ENCODE measurements at places on chromosomes 11 and 22. TPM values are rescaled to one million over a fixed set of nuclear protein-coding genes. Genes with fewer than 3 reads are reported as not detected.

DNA sequence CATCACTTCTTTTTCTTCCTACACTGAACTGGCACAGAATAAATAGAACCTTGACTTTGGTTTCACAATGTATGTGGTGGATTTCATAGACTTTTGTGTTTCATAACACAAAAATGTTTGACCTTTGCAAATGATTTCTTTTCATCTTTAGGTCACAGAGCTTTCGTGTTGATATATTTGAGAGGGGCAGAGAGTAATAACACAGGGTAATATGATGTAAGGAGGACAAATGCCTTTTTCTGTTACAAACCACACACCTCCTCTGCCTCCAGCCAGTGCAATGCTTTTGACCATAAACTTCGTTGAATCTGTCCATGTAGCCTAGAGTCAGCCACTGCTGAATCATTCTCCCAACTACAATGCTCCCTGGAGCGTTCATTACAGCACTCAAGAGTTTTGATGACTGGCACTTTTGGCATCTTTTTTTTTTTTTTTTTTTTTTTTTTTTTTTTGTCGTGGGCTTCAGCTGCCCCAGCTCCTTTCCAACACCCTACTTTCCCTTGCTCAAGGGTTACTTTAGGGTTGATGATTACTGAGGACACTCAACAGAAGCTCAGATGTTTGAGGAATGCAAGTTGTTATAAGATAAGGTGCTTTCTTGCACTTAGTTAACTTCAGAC, 11.4 kb upstream of the CAT start:
- DNase-seq = no peak

GRCh38 chr11:235180-235579, 962 bp downstream of the SIRT3 start:
- peak; percentile 33 for DNase-seq

- no peak for DNase-seq
Measured at GRCh38 chr11:104130161-104130560, 33.8 kb downstream of the PDGFD start.

GRCh38 chr11:126282736-126283591, at the start of gene TIRAP:
Gene TIRAP, plus strand, starts transcription at chr11:126283093. Its CDS starts 7,802 bp downstream, at chr11:126290895.
- peak; percentile 84 for DNase-seq

- no peak for DNase-seq
Measured at GRCh38 chr11:92410526-92410925, 185.9 kb downstream of the FAT3 start.

DNA sequence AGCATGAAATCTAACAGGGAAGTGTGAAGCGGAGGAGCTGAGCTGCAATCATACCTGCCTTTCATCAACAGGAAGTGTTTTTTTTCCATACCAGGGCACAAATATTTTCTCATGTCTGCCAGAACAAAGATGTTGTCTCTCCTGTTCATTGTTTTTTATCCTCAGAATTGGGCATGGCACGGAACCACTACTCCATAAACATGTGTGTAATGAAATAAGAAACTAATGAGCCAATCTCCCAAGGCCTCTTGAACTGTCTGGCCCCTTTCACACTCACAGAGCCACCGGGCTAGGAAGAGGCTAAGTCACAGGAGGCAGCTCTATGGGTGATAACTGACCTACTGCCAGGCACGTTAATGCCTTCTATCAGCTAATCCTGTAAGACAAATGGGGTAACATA, 124.4 kb downstream of the ETS1 start:
- peak; percentile 70 for DNase-seq

GRCh38 chr11:70378506-70379134, 19.7 kb upstream of the CTTN start:
- DNase-seq = no peak

DNA sequence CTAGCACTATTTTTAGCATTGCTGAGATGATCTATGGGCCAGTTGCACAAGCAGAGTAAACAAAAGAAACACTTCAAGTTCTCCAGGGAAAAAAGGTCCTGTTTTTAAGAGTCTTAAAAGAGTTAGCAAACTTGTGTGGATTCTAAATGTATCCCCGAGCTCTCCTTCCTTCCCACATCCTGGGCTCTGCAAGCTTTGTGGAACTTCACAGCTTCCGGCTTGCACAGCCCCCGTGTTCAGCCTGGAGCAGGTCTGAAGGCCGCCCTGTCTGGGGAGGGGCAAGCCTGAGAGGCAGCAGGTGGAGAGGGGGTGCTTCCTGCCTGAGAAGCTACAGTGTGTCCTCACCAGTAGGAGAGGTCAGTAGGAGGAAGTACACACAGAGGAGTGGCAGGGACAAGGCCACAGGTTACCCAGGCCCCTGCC, 35.1 kb upstream of the SUSD2 start:
- peak; percentile 80 for DNase-seq

DNA sequence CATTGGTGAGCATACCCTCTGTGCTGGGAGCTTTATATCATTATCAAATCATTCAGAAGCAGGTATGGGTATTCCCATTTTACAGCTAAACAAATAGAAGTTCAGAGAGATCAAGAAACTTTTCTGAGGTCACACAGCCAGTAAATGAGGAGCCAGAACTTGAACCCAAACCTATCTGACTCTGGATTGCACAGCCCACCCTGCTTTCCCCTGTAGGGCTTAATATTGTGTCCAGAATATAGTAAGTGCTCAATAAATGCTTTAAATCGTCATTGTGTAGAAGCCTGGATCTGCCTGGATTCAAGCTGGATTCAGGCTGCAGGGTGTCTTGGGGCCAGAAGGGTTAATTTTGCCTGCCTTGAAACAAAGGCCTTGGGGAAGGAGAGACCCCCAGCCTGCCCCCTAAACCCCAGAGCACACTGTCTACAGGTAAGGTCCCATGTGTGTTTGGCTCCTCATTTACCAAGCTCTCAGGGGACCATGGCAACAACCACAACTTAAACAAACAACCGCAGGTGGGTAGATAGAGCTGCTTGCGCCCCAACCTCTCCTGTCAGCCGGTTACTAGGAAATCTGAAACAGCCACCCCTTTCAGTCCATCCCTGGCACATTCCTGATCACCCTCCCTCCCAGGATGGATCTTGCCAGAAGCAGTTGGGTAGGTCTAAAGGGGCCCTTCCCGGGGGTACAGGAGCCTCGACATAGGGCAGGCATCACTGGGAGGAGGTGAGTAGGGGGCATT, 3.0 kb upstream of the SEC14L3 start:
- no peak for DNase-seq

- DNase-seq = no peak
Measured at GRCh38 chr11:45692808-45693453, 27.5 kb upstream of the CHST1 start.

DNA sequence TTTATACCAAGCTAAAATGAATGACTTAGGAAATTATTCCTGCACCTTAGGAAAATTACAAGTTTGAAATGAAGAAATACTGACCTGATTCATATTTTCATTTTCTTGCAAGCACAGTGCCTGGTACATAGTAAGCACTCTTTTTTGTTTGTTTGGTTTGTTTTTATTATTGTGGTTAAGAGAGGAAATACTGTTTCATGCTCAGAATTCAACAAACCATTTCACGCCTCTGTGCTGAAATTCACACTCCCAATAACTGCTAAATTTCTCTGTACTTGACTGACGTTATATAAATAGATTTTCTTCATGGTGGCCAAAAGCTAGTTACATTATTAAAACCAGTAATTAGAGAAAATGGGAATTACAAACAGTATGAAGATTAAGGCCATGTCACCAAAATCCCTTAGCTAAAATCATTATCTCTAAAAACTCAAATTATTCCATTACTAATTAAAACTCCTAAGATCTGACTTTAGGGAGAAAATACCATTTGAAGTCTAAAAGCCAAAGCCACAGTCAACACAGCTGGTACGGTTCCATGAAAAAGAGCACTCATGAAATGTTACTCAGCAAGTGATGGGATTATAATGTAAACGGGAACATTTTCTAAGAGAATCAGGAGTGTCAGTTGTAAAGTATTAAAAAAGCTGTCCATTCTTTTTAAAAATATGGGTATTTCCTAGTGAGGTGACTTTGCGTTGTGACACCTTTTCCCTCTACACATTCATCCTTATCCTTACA, 77.8 kb upstream of the DDI1 start:
- DNase-seq = no peak

DNA sequence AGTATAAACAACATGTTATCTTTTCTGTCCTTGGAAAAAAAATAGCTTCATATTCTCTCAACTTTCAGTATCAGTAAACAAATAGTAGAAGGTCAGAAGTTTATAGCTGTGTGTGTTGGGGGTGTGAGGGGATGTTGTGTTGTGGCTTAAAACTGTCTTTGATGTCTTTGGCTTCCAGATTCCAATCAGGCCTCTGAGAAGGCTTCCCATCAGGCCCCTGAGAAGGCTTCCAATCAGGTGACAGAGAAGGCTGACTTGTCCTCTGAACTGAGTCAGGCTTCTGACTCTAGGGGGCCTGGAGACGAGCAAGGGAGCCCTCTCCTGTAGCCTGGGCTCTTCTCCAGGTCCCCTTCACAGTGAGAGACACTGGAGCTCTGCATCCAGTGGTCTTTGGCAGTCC, 9.3 kb downstream of the MTFP1 start:
- no peak for DNase-seq

DNA sequence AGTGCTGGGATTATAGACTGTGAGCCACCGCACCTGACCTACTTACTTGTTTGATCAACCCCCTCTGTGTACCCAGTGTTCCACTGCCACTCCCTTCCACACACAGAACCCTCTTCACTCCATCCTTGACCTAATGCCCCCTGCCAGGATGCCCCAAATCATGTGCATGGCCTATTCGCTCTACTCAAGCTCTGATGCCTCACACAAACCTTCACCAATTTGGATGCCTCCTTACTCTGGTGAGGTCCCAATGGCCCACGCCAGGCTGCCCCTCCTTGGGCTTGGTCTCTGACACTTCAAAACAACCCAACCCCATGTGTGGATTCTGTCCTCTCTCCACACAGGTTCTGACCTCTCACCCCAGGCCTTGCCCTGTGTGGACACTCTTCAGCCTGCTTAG, 9.4 kb upstream of the PSMC3 start:
- DNase-seq = no peak

- no peak for DNase-seq
Measured at GRCh38 chr11:26621132-26621531, 49.1 kb upstream of the MUC15 start.

GRCh38 chr11:13355191-13355590, 77.6 kb downstream of the BMAL1 start:
- DNase-seq = no peak

DNA sequence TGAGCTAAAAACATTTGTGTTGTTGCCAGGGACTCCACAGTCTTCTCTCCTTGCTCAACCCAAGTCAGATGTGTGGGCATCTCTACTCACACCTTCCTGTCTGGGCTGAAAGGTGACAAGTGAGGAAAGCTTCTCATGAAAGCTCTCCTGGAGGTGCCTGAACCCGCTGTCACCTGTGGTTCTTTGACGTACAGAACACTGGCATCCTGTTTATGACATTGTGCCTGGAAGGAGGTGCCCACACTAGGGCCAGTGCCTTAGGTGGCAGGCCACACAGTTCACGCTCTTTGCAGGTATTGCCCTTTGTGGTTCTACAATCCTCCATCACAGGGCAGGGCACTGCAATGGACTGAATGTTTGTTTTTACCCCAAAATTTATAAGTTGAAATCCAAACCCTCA, 108.5 kb downstream of the CD44 start:
- DNase-seq = no peak

- no peak for DNase-seq
Measured at GRCh38 chr11:134541355-134541754, 129.3 kb upstream of the B3GAT1 start.

DNA sequence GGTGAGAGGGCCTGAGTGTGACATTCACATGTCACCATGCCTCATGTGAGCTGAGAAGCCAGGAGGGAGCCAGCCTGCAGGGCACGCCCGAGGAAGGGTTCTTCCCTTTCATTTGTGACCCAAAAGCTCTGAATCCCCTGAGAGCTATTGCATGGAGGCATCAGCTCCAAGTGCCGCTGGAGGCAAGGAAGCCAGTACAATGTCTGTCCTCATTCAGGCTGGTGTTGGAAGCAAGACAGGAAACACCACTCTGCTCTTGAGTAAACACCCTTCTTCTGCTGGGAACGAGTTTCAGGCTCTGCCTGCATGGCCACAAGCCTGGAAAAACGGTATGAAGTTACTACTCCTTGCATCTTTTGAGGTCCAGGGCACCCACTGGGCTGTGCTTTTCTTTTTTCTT, 83.8 kb upstream of the LARGE1 start:
- no peak for DNase-seq

DNA sequence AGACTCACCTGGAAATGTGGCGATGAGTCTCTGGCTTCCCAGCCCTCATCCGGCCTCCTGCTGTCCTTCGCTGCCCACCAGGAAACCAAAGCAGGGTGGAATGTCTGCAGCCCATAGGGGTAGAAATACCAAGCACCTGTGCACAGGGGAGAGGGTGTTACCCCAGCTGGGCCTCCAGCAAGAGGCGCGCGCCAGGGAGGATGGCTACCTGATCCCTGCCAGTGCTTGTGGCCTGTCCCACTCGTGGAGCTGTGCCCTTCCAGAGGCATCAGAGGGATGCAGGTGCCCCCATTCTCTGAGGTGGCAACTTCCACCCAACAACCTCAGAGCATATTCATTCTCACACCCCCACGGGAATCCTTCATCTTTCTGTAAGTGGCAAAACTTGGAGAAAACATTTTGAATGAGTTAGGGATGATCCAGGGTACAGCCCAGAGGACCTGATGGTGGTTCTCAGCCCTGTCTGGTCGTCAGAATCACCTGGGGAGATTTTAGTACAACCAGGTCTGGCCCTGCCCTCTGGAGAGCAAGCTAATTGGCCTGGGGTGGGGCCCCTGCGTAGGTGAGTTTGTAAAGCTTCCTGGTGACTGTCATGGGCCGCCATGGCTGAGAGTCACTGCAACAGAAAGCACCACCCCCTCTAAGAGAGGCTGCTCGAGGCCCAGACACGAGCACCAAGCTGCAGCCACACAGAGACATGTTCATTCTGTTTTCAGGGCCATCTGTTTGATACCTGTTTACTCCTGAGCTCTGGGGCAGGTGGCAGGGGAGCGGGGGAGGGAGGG, 9.9 kb downstream of the SUN2 start:
- DNase-seq = no peak

The VSIG10L2 gene
- total RNA-seq = not detected

The MOV10L1 gene
- total RNA-seq = 0.31 TPM

The TIGD3 gene
- 0.52 TPM for total RNA-seq

The ELFN2 gene
- 0.46 TPM for total RNA-seq

The CHADL gene
- total RNA-seq = 1.3 TPM

The CRY2 gene
- 17.8 TPM for total RNA-seq

The CSNK2A3 gene
- total RNA-seq = 1.7 TPM

The BAIAP2L2 gene
- 1.4 TPM for total RNA-seq

The TNNT3 gene
- total RNA-seq = not detected

The SCUBE1 gene
- total RNA-seq = 0.13 TPM

The SCGB1D2 gene
- total RNA-seq = not detected

The ACRV1 gene
- total RNA-seq = not detected

The RAB38 gene
- 15.0 TPM for total RNA-seq

The CENPM gene
- 43.1 TPM for total RNA-seq
